ENCODE measurements at places on chromosomes 1 and 21.

- peak; percentile 55 for DNase-seq
- H3K4me3 ChIP-seq = peak overlapping the region; percentile 77
- no peaks in the 10 kb centered on the region for H3K36me3 ChIP-seq
- peaks cover 94% of the 10 kb centered on the region for H3K27me3 ChIP-seq
- H3K27ac ChIP-seq = no peak overlapping the region
These were observed 1.2 kb downstream of the GPR88 start for GRCh38 chr1:100538913-100539835.

DNA sequence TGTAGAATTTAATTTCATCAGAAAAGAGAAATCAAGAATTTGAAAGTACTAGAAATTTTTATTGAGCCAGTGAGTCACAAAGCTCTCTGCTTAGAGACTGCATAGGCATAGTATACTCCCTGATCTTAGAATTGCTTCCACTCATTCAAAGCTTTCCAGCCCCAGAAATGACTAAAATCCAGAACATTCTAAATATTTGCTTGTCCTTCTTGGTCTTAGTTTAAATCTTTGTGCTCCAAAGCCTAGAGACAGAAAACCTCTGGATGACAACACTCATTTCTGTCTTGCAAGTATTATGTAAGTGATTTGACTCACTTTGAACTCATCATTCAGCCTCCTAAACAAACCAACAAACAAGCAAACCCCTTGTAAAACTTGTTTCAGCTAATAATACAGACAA lies 74.2 kb downstream of the PTPRC start:
- H3K4me1 ChIP-seq = no peaks in the 10 kb centered on the region
- H3K27me3 ChIP-seq = no peaks in the 10 kb centered on the region
- no peak overlapping the region for H3K27ac ChIP-seq
- DNase-seq = no peak
- H3K4me3 ChIP-seq = no peak overlapping the region

DNA sequence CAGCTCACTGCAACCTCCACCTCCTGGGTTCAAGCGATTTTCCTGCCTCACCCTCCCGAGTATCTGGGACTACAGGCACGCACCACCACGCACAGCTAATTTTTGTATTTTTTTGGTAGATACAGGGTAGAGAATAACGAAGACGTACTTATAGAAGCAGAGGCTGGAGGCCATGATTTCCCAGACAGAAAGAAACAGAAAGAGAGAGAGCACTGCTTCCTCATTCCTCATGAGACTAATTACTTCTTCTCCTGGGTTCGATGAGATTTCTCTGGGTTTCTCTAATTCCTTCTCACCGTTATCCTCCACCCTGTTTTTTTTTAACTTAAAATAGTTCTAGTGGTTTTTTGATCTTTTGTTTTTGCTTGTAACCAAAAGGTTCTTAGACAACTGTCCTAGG lies 23.4 kb upstream of the PTP4A2 start:
- no peak for DNase-seq
- H3K4me1 ChIP-seq = peaks cover 11% of the 10 kb centered on the region
- peak overlapping the region; percentile 5 for H3K27ac ChIP-seq
- no peak overlapping the region for H3K4me3 ChIP-seq
- H3K36me3 ChIP-seq = no peaks in the 10 kb centered on the region

DNA sequence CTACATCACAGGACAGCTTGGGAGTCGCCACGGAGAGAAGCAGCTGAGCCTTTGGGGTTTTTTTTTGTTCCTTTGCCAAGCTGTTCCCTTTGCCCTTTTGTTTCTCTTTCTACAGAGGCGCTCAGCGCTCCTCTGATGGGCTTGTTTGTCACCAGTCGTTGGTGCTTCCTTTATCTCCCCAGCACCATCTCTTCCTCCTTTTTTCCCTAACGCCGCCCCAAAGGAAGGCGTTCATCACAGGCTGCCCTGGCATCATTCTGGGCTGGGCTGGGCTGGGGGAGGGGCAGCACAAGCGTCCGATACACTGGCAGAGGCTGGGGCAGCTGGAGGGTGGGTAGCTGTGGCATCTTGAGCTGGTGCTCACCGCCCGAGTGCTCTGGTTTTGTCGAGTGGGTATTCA lies 10.5 kb downstream of the IGSF21 start:
- H3K27me3 ChIP-seq = peaks cover 93% of the 10 kb centered on the region
- no peak overlapping the region for H3K27ac ChIP-seq
- no peak for DNase-seq
- H3K4me1 ChIP-seq = no peaks in the 10 kb centered on the region
- no peaks in the 10 kb centered on the region for H3K36me3 ChIP-seq

DNA sequence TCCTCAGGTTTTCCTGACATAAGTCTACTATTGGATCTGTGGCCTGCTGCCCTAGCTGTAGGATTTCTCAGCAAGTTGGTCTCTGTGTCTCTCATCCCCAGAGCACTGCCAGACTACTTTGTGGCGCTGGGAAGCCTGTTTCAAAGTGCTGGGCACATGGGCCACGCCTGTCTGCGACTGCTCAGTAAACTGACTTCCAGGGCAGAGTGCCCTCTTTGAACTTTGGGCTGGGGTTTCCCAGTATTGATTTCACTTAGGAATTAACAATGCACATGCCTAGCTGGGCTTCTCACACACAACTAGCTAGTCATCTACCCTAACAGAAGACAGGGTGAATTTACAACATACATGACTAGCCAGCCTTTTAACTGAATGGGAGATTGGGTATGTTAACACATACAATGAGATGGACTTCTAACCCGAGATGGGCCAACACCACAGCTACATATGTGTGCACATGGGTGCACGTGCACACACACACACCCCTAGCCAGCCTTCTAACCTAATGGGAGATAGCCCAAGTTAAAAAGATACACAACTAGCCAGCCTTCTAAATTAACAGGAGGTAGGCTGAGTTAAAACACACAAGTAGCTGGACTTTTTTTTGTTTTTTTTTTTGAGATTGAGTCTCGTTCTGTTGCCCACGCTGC lies 6.9 kb upstream of the TRIM17 start:
- H3K4me1 ChIP-seq = peaks cover 14% of the 10 kb centered on the region
- H3K27ac ChIP-seq = no peak overlapping the region
- peaks cover 16% of the 10 kb centered on the region for H3K27me3 ChIP-seq
- DNase-seq = no peak
- peaks cover 25% of the 10 kb centered on the region for H3K36me3 ChIP-seq
- H3K4me3 ChIP-seq = no peak overlapping the region

GRCh38 chr1:178870944-178871343 lies at the start of gene ANGPTL1:
TSS of gene ANGPTL1 (minus strand) at chr1:178871077. CDS start at chr1:178865776, 5,301 bp downstream.
- H3K4me3 ChIP-seq = peak within 1 kb of the TSS; percentile 8
- H3K4me1 ChIP-seq = peaks cover 12% of the 10 kb centered on the region
- DNase-seq = no peak
- peak within 1 kb of the TSS; percentile 70 for H3K27ac ChIP-seq

- H3K27me3 ChIP-seq = no peaks in the 10 kb centered on the region
- DNase-seq = no peak
- no peak overlapping the region for H3K27ac ChIP-seq
- H3K36me3 ChIP-seq = no peaks in the 10 kb centered on the region
These were observed 26.6 kb downstream of the DIPK1A start for GRCh38 chr1:92934395-92935378.

- H3K27me3 ChIP-seq = no peaks in the 10 kb centered on the region
- H3K27ac ChIP-seq = peak overlapping the region; percentile 99
- H3K4me3 ChIP-seq = no peak overlapping the region
These were observed 7.4 kb upstream of the IRF2BP2 start for GRCh38 chr1:234617131-234617985.

- no peak overlapping the region for H3K27ac ChIP-seq
These were observed 127.9 kb downstream of the PTPRU start for GRCh38 chr1:29364101-29364678.

- H3K36me3 ChIP-seq = peaks cover 19% of the 10 kb centered on the region
- H3K27me3 ChIP-seq = no peaks in the 10 kb centered on the region
- no peak overlapping the region for H3K4me3 ChIP-seq
- no peak for DNase-seq
- peaks cover 85% of the 10 kb centered on the region for H3K4me1 ChIP-seq
These were observed 55.8 kb downstream of the YARS1 start for GRCh38 chr1:32761253-32761877.

- H3K27ac ChIP-seq = peak within 1 kb of the TSS; percentile 99
- peaks cover 94% of the 10 kb centered on the region for H3K4me1 ChIP-seq
- DNase-seq = peak; percentile 89
- H3K27me3 ChIP-seq = no peaks in the 10 kb centered on the region
- H3K36me3 ChIP-seq = peaks cover 47% of the 10 kb centered on the region
- H3K4me3 ChIP-seq = peak within 1 kb of the TSS; percentile 93
These were observed at the start of gene S100A13 for GRCh38 chr1:153626904-153627714. TSS of gene S100A13 (minus strand) at chr1:153627505. CDS start at chr1:153626472, 1,033 bp downstream.

GRCh38 chr1:229980009-229980408 lies 87.0 kb upstream of the GALNT2 start:
- peaks cover 4% of the 10 kb centered on the region for H3K4me1 ChIP-seq
- no peak for DNase-seq
- no peak overlapping the region for H3K4me3 ChIP-seq

DNA sequence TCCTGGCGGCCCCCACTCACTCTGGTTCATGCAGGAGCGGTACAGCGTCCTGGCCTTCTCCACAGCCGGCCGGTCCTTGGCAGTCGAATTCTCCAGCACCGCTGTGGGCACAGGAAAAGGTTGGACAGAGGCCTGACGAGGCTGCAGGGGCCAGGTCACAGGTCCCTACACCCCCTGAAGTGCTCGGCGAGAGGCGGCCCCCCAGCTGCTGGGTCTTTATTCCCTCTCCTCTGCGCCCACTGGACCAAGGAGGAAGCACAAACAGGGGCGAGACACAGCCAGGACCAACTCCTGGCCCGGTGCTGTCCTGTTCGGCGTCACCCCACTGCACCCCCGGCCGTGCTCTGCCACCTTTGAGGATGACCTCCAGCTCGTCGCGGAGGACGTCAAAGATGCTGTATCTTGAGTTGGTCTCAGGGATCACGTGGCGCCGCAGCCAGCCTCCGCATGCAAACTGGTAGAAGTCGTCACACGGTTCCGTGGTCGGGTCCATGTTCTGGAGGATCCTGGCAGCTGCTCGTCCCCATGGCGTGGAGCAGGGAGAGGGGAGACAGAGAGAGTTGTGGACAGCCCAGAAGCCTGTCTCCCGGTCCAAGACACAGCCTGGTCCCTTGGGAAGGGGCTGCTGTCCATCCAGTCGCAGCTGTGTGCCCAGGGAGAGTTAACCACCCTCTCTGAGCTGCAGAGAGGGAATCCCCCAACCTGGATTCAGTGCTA lies 22.9 kb downstream of the PRXL2B start:
- no peaks in the 10 kb centered on the region for H3K36me3 ChIP-seq
- no peak overlapping the region for H3K4me3 ChIP-seq
- DNase-seq = peak; percentile 4
- H3K27ac ChIP-seq = no peak overlapping the region
- H3K27me3 ChIP-seq = peaks cover 15% of the 10 kb centered on the region

DNA sequence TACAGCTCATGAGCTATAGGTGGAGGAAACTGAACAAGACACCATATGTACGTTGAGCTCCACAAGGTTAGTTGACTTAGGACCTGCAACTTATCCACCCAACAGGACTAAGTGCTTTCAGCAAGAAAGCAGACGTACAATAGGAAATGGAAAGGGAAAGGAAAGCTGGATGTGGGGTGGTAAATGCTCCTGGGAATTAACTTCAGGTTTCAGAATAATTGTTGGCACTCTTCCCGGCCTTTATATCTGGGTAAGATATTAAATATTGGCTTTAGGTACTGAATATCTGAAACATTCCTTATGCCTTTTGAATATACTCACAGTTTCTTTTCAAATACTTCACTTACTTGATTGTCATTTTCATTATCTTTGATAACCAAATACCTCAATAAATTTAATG lies 36.3 kb downstream of the GLMN start:
- no peaks in the 10 kb centered on the region for H3K4me1 ChIP-seq
- no peaks in the 10 kb centered on the region for H3K27me3 ChIP-seq
- no peak overlapping the region for H3K4me3 ChIP-seq
- no peak overlapping the region for H3K27ac ChIP-seq

- no peaks in the 10 kb centered on the region for H3K36me3 ChIP-seq
- H3K27ac ChIP-seq = no peak overlapping the region
- no peaks in the 10 kb centered on the region for H3K27me3 ChIP-seq
These were observed 343.2 kb downstream of the OLFM3 start for GRCh38 chr1:101653482-101653946.

- no peak for DNase-seq
- peaks cover 4% of the 10 kb centered on the region for H3K36me3 ChIP-seq
- peaks cover 21% of the 10 kb centered on the region for H3K4me1 ChIP-seq
- peaks cover 6% of the 10 kb centered on the region for H3K27me3 ChIP-seq
These were observed 48.5 kb downstream of the UBE2U start for GRCh38 chr1:64251971-64252370.

DNA sequence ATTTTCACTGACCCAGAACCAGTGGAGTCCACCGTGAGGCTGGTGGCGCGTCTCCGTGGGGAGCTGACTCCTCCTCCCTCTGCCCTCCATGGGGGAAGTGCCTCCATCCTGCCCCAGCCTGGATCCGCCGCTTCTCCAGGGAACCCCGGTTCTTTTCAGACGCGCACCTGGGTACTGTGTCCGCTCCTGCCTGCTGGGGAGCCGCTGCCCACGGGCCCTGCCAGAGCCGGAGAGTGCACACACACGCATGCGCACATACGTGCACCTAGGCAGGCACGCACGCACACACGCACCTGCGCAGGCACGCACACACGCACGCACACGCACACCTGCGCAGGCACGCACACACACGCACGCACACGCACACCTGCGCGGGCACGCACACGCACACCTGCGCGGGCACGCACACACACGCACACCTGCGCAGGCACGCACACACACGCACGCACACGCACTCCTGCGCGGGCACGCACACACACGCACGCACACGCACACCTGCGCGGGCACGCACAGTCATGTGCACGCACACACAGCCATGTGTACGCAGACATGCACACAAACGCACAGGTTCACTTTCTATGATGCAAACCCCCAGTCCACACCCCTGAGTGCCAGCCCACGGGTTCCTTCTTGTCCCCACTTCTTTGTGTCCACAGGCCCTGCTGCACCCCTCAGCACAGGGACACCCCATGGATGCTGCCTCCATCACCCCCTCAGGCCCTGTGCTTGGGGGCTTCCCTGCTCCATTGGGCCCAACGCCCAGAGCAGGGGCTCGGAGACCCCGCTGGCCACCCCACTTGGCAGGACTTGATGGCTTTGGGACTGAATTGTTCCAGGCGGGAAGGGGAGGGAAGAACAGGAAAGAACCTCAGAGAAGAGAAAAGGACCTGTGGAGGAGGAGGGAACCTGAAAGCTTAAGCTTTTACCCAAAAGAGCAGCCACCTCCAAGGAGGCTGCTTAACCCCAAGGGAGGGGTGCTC lies 42.7 kb downstream of the MORN1 start:
- H3K27ac ChIP-seq = no peak overlapping the region
- no peak overlapping the region for H3K4me3 ChIP-seq
- DNase-seq = no peak
- no peaks in the 10 kb centered on the region for H3K36me3 ChIP-seq
- H3K27me3 ChIP-seq = peaks cover 6% of the 10 kb centered on the region

DNA sequence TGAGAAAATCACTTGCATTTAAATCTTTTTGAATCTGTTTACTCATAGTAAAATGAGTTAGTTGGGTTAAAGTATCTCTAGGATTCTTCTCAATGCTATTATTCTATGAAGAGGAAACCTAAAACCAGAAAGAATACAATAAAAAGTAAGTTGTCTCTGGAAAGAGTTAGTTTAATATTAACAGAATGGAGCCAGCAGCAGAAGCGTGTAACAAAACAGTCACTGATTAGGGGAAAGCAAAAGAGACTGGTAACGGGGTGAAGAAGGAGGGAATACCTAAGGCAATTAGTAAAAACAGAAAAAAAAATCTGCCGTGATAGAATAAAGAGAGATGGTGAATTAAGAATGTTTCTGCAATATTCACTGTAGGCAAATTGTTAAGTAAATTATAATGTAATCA lies 60.0 kb downstream of the NRDC start:
- no peak overlapping the region for H3K4me3 ChIP-seq
- no peaks in the 10 kb centered on the region for H3K4me1 ChIP-seq
- no peaks in the 10 kb centered on the region for H3K27me3 ChIP-seq
- peaks cover 17% of the 10 kb centered on the region for H3K36me3 ChIP-seq

GRCh38 chr1:224500796-224501195 lies 66.2 kb upstream of the WDR26 start:
- peaks cover 14% of the 10 kb centered on the region for H3K36me3 ChIP-seq
- peaks cover 71% of the 10 kb centered on the region for H3K4me1 ChIP-seq
- no peak overlapping the region for H3K27ac ChIP-seq
- no peak for DNase-seq

Measured in nephron progenitor cell (in vitro differentiated cells).